Stimulated activated CD4-positive, alpha-beta T cell treated with anti-CD3 and anti-CD28 coated beads, Interleukin-1b, Interleukin-23, amount 100 ng/mL, for 4 hours (primary cell): ENCODE measurements at places on chromosomes 2 and 18.

GRCh38 chr2:145769011-145769716 is 1249.2 kb upstream of the ZEB2 start:
- no peak for DNase-seq

DNA sequence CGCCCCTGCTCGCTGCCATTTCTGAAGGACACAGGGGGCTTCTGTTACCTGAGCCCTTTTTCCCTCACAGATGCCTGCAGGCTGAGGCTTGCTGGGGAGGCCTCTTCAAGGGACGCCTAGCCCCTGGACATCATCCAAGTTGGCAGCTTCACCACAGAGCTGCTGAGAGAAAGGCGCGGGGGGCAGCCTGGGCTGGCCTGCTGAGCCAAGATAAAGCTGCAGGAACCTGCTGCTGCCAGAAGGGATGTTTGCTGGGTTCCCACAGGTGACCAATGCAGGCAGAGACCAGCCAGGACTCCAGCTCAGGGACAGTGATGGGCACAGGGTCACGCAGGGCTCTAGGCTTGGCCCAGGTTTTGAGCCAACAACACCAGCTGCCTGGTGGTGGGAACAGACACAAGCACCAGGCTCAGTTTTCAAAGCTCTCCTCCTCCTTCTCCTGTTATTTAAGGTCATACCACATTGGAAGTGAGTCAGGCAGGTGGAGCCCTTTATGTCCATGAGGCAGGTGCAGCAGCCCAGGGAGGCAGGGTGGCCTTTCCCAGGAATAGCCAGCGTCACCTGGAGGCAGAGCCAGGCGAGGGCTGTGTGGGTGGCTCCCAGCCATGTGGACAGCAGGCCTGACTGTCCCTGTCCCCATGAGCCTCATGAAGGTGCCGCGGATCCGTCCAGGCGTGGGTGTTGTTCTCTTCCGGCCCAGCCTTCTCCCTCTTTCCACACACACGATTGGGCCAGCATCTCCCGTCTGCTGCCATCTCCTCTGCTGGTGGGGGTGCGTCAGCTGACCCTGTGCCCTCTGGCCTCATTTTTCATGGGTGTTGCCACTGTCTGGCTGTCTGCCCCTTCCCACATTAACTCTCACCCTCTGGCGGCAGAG is 515.5 kb upstream of the MYT1L start:
- no peak for DNase-seq

- DNase-seq: no peak
These were observed 68.9 kb downstream of the RDH14 start for GRCh38 chr2:18491577-18491976.

- no peak for DNase-seq
These were observed 983 bp downstream of the MTX2 start for GRCh38 chr2:176270100-176270750.

GRCh38 chr2:173117678-173118077 is 42.0 kb downstream of the MAP3K20 start:
- no peak for DNase-seq

GRCh38 chr2:240739797-240740196 is 48.1 kb downstream of the AQP12A start:
- DNase-seq: peak; percentile 22

- DNase-seq: no peak
These were observed 69.1 kb downstream of the ACVR2A start for GRCh38 chr2:147913701-147914480.

DNA sequence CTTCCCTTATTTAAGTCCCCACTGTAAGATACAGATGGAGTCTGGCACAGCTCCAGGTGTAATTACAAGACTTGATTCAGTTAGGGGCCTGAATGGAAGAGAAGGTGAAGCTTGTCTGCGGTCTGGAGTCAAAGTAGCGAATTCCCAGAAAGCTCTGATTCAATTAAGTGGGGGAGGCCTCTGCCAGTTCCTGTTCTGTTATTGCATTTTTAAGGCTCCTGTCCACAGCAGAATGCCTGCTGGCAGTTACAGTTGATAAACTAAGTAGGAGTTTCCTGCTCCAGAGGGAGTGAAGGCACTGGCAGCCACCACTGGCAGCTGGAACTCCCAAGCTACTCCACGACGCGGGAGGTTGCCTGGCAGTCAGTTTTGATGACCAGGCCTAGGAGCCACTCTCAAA is 181.1 kb downstream of the SOCS6 start:
- no peak for DNase-seq

- DNase-seq: no peak
These were observed 31.7 kb upstream of the TTC32 start for GRCh38 chr2:19933351-19933981.

- DNase-seq: no peak
These were observed 34.3 kb upstream of the C18orf32 start for GRCh38 chr18:49521216-49521835.

GRCh38 chr2:160984426-160985077 is 175.7 kb upstream of the TANK start:
- DNase-seq: no peak

DNA sequence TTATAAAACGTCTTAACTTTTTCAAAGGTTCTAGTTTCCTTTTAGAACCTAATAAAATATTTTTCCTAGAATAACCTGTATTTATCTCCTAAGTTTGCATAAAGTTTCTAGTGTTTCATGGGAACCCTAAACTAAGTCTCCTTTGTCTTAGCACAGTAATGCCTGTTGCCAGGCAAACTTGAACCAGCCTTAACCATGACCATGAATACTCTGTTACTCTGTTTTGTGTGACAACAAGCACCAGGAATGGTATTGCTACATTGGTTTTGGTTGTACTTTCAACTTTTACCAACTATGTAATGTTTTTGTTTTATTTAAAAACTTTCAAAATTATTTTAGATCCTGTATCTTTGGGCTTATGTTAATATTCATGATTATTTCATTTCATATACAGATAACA is 137.6 kb downstream of the CERS6 start:
- DNase-seq: no peak
